ENCODE measurements at places on chromosomes 11 and 22. TPM values are rescaled to one million over a fixed set of nuclear protein-coding genes. Genes with fewer than 3 reads are reported as not detected.

DNA sequence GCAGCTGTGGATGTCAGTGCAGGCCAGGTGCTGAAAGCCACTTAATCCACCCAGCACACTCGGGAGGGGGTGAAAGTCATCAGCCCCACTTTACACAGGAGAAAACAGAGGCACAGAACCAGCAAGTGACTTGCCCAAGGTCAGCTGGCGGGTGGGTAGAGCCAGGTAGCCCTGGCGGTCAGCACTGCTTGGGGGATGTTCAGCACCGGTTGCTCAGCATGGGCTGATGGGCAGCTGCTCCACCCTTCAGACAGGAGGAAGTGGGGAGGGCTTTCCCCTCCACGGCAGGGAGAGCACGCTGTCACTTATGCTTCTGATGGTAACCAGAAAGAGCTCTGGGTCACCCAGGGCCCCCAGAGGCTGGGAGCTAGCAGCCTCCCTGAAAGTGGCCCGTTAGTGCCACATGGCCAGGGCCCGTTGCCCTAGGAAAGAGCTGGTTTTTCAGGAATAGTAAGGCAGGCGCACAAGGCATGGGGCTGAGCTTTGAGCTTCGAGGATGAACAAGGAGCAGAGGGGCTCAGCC lies 417.9 kb downstream of the CTTN start:
- no peaks in the 10 kb centered on the region for H3K4me1 ChIP-seq
- no peak overlapping the region for H3K27ac ChIP-seq
- H3K27me3 ChIP-seq: no peaks in the 10 kb centered on the region
- H3K36me3 ChIP-seq: no peaks in the 10 kb centered on the region
- H3K4me3 ChIP-seq: no peak overlapping the region
- DNase-seq: no peak

- H3K36me3 ChIP-seq: no peaks in the 10 kb centered on the region
- no peak for DNase-seq
- peak overlapping the region; percentile 60 for H3K27ac ChIP-seq
- no peaks in the 10 kb centered on the region for H3K27me3 ChIP-seq
These were observed 52.8 kb upstream of the SMIM38 start for GRCh38 chr11:69102732-69103615.

DNA sequence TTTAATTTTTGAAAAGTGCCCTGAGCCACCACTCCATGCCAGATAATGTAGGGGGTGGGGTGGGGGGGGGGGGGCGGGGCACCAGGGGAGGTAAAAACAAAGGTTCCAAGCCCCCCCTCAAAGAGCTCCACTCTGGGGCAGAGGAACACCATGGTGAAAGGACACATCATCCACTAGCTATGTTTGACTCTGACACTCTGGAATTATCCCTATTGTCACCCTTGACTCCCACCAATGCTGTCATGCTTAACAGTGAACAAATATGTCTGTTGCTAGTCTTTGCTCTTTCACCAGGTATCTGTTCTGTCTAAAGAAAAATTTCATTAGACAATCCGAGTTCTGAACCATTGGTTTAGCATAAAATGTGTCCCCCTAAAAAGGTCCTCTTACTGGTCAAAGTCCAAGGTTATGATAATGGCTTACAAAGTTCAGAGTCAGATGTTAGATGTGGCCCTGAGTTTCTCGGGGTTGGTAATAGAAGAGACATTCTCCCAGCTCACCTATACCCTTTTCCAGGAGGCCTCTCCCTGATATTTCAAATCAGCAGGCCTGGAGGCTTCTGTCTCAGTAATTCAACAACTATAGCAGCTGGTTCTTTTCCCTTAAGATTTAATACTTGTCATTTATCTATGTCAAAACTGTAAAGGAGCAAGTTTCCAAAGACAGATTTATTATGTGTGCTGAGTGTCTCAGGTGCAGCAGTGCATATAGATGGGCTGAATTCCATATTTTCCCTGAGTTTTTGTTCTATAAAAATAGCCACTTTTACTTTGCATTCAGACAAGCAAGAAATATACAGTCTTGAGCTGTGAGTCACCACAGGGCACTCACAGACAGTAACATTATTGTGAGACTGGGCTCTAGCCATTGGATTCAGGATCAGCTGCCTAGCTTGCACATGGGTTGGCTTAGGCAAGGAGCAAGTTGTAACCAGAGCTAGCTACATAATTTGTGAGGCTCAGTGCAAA lies 174.1 kb downstream of the CSNK2A3 start:
- H3K36me3 ChIP-seq: no peaks in the 10 kb centered on the region
- H3K27ac ChIP-seq: no peak overlapping the region
- H3K27me3 ChIP-seq: peaks cover 2% of the 10 kb centered on the region

DNA sequence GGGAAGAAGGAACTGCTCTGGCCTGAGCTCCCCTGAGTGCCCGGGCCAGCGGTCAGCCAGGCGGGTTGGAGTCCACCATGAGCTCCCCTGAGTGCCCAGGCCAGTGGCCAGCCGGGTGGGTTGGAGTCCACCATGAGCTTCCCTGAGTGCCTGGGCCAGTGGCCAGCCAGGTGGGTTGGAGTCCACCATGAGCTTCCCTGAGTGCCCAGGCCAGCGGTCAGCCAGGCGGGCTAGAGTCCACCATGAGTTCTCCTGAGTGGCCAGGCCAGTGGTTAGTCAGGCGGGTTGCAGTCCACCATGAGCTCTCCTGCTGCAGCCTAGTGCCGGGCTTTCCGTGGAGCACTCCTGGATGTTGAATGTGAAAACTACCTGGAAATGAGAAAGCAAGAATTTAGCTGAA lies 844.0 kb downstream of the TBC1D22A start:
- no peak for DNase-seq
- H3K36me3 ChIP-seq: no peaks in the 10 kb centered on the region
- no peaks in the 10 kb centered on the region for H3K27me3 ChIP-seq
- no peak overlapping the region for H3K27ac ChIP-seq

- H3K27me3 ChIP-seq: peaks cover 3% of the 10 kb centered on the region
- no peak overlapping the region for H3K4me3 ChIP-seq
- no peaks in the 10 kb centered on the region for H3K4me1 ChIP-seq
- DNase-seq: no peak
- no peak overlapping the region for H3K27ac ChIP-seq
- H3K36me3 ChIP-seq: no peaks in the 10 kb centered on the region
These were observed 123.4 kb upstream of the OR9Q1 start for GRCh38 chr11:57900320-57900719.

DNA sequence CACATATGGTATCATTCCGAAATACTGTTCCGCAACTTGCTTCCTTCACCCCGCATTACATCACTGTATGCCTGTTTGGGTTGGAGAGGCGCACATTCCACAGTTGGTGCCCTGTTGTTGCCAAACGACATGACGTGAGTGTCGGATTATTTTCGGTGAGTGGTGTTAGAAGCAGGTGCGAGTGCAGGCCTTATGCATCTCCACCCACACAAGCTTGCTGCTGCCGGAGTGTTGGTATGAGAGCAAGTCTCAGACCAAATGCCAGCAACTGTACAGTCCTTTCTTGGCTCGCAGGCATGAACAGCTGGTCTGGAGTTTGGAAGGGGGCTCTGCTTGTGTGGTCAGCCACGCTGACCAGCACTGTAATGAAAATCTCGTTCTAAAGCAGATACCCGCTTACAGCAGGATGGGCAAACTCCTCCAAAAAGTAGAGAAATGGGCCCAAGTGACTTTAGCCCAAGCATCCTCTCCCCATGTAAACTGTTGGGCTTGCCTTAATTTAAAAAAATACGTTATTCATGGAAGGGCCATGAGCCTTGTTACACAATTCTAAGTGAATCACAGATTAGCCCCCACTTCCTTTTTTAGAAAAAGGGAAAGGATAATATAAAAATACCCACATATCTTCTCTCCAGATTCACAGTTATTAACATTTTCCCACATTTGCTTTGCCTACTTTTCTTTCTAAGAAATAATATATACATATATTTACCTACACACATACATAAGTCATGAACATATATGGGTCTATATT lies 48.7 kb upstream of the OR9Q1 start:
- no peaks in the 10 kb centered on the region for H3K4me1 ChIP-seq
- peaks cover 7% of the 10 kb centered on the region for H3K27me3 ChIP-seq
- H3K36me3 ChIP-seq: no peaks in the 10 kb centered on the region
- H3K4me3 ChIP-seq: no peak overlapping the region

GRCh38 chr11:48050304-48050703 lies 69.9 kb downstream of the PTPRJ start:
- H3K36me3 ChIP-seq: peaks cover 51% of the 10 kb centered on the region
- H3K4me1 ChIP-seq: peaks cover 79% of the 10 kb centered on the region
- H3K27ac ChIP-seq: peak overlapping the region; percentile 41
- H3K27me3 ChIP-seq: no peaks in the 10 kb centered on the region
- no peak overlapping the region for H3K4me3 ChIP-seq

GRCh38 chr11:10565493-10565892 lies 3.0 kb downstream of the LYVE1 start:
- H3K4me3 ChIP-seq: no peak overlapping the region
- no peak overlapping the region for H3K27ac ChIP-seq
- DNase-seq: no peak
- H3K36me3 ChIP-seq: no peaks in the 10 kb centered on the region

DNA sequence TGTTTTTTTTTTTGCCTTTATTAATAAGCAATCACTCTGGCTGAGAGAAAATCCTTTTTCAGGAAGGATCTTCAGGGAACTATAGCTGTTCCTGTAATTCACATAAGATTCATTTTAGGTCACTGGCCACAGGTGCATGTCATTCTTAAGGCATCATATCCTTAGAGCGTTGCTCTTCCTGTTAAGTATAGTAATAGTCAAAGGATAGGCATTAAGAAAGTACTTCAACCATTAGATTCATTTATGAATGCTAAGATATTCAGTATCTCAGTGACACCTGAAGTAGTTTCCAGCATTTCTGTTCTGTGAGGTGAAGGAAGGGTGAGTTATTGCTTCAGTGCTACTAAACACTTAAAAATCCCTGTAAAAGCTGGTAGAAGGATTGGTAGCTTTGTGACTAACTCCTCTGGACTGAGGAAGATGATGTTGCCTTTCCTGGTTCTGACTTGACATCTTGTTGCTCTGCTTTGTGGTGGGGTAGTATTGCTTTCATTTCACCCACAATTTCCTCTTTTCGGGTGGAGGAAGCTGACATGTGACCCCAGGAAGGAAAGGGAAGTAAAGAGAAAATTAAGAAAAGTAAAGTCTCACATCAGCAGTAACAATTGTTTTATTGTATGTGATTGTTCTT lies 34.7 kb downstream of the RNF169 start:
- H3K27me3 ChIP-seq: no peaks in the 10 kb centered on the region
- peak overlapping the region; percentile 70 for H3K27ac ChIP-seq
- H3K4me3 ChIP-seq: peak overlapping the region; percentile 42
- H3K36me3 ChIP-seq: peaks cover 2% of the 10 kb centered on the region
- peaks cover 23% of the 10 kb centered on the region for H3K4me1 ChIP-seq
- DNase-seq: peak; percentile 43

GRCh38 chr22:32208681-32209080 lies 3.8 kb upstream of the RFPL2 start:
- H3K27me3 ChIP-seq: peaks cover 8% of the 10 kb centered on the region
- no peaks in the 10 kb centered on the region for H3K36me3 ChIP-seq
- peaks cover 18% of the 10 kb centered on the region for H3K4me1 ChIP-seq

DNA sequence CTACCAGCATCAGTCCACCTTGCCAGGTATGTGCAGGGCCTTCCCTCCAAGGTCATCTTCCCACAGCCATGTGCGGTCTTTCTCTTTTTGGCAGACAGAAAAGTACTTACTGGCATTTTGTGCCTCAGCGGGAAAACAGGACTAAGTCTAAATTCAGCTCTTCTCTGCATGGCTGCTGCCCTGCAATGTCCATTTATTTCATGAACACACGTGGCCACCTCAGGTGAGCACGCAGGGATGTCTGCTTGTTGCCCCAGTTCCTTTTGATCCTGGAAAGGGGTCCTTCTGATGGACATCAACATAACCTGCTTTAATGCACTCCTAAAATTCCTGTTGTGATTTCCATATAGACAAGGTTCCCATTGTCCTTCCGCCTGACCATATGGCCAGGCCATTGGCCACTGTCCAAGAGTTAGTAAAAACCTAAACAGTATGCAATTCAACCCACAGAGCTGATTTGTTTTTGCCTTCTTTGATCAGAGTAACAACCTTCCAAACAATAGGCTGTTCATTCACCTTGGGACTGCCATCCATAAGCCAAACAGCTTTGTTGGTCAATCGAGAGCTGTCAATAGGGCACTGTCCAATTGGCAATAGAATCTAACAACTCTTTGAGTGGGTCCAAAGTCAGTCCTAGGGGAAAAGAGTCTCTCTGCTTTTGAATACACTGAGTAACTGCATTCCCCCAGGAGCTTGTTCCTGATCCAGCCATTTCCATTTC lies 5.9 kb downstream of the TREH start:
- no peaks in the 10 kb centered on the region for H3K36me3 ChIP-seq
- H3K4me3 ChIP-seq: no peak overlapping the region
- no peak overlapping the region for H3K27ac ChIP-seq
- DNase-seq: no peak
- H3K27me3 ChIP-seq: peaks cover 21% of the 10 kb centered on the region
- H3K4me1 ChIP-seq: no peaks in the 10 kb centered on the region

DNA sequence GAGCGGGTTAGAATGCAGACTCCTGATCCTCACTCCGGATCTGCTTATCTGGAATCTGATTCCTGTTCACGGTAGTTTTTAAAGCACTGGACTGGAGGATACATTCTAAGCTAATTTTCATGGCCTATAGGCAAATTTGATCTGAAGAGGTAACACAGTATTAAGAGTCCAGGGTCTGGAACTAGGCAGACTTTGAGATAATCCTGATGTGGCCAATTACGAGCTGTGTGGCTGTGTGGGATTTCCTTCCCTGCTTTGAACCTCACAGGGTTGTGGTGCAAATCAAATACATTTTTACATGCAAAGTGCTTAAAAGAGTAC lies 285.2 kb downstream of the MIAT start:
- DNase-seq: no peak
- no peak overlapping the region for H3K27ac ChIP-seq
- H3K4me3 ChIP-seq: no peak overlapping the region
- no peaks in the 10 kb centered on the region for H3K4me1 ChIP-seq

GRCh38 chr11:119342023-119342300 lies 1.3 kb upstream of the C1QTNF5 start:
- DNase-seq: no peak
- peaks cover 3% of the 10 kb centered on the region for H3K36me3 ChIP-seq
- H3K4me3 ChIP-seq: no peak overlapping the region
- H3K27me3 ChIP-seq: peaks cover 38% of the 10 kb centered on the region

DNA sequence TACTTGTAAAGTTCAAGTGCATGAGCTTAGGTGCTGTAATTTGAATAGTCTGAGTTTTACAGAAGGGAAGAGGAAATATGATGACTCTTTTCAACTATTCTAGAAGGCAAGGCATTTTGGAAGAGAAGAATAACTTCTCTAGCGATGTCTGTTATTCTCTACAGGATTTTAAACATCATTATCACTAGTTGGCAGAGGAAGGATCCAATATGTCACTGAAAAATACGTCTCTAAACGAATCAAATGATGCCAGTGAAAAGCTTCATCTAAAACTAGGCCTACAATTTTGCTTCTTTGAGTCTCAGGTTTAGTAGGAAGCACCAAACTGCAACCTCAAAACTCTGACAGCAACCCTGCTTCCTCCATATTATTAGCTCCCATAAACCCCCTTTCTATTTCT lies 581.4 kb downstream of the DLG2 start:
- H3K27me3 ChIP-seq: no peaks in the 10 kb centered on the region
- no peak for DNase-seq
- no peaks in the 10 kb centered on the region for H3K4me1 ChIP-seq
- H3K4me3 ChIP-seq: no peak overlapping the region

The PVALB gene
- not detected for total RNA-seq

The ADAMTS8 gene
- total RNA-seq: not detected

The OR56A1 gene
- total RNA-seq: not detected

The OR8D1 gene
- total RNA-seq: not detected

The MAJIN gene
- total RNA-seq: 0.54 TPM

All from activated CD4-positive, alpha-beta T cell treated with anti-CD3 and anti-CD28 coated beads, Interleukin-2, amount 10 ng/mL, durations not matched to agents 7 days and 5 days (primary cell).